ENCODE measurements at places on chromosomes 11 and 22.

- DNase-seq, result no peak
Observed at GRCh38 chr11:24005202-24005876, 491.5 kb upstream of the LUZP2 start.

DNA sequence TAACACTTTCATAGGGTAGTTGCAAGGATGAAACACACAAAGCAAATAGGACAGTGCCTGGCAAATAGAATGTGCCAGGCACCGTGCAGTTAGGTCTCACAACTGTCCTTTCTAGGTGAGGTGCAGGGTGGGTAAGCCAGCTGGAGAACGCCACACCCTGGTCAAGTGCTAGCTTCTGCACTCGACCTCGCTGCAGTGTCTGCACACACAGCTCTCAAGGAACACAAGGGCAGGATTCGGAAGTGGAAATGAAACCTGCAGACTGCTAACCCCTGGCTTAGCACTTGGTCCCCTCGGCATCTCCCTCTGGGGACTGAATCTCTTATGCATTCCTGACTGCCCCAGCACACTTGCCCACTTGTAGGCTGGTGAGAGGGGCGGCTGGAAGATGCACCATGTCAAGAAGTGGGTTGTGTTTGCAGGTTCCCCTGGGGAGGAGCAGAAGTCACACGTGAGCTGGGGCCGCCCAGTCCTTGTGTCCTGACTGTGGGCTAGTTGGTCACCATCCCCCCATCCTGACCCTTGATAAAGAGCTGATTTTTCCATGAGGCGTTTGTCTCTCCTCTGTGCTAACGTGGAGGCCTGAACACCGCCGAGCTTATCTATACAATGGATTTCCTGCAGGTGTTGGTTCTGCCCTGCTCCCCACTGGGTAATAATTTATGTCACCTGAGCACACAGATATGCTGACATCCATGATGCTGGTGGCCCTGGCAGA, 89.0 kb downstream of the MICAL2 start:
- no peak for DNase-seq

GRCh38 chr11:78224906-78225420, 36.2 kb downstream of the USP35 start:
- no peak for DNase-seq

GRCh38 chr11:17642370-17642769, 77.0 kb upstream of the MYOD1 start:
- DNase-seq, result no peak

GRCh38 chr11:104432526-104432925, 268.6 kb upstream of the PDGFD start:
- no peak for DNase-seq

GRCh38 chr11:45180179-45180847, 33.9 kb downstream of the PRDM11 start:
- DNase-seq, result no peak

- no peak for DNase-seq
Observed at GRCh38 chr11:67689178-67689577, 14.8 kb upstream of the ALDH3B2 start.

GRCh38 chr11:130278745-130279144, 36.0 kb downstream of the ZBTB44 start:
- no peak for DNase-seq

GRCh38 chr11:20790622-20791021, 121.2 kb downstream of the NELL1 start:
- DNase-seq, result no peak

DNA sequence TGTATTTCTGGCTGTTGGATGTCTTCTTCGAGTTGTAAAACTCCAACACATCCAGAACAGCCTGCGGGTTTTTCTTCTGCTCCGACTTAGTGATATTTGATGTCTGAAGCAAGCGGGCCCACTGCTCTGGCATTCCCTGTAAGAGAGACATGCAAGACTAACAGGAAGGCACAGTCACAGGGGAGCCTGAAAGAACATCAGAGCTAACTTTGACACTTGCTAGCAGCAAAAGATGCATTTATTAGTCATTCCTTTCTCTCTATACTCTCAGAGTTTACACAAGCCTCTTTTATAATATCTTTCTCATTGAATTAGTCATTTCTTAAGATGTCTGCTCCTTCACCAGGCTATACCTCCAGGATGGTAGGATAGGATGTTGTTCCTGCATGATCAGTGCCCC, 77.8 kb upstream of the GDPD4 start:
- DNase-seq, result no peak

- DNase-seq, result peak; percentile 39
Observed at GRCh38 chr22:27919942-27920755, 1.1 kb upstream of the PITPNB start.

GRCh38 chr11:123429336-123429735, 733 bp upstream of the GRAMD1B start:
- no peak for DNase-seq

GRCh38 chr11:93073508-93074280, 104.2 kb downstream of the MTNR1B start:
- DNase-seq, result no peak

DNA sequence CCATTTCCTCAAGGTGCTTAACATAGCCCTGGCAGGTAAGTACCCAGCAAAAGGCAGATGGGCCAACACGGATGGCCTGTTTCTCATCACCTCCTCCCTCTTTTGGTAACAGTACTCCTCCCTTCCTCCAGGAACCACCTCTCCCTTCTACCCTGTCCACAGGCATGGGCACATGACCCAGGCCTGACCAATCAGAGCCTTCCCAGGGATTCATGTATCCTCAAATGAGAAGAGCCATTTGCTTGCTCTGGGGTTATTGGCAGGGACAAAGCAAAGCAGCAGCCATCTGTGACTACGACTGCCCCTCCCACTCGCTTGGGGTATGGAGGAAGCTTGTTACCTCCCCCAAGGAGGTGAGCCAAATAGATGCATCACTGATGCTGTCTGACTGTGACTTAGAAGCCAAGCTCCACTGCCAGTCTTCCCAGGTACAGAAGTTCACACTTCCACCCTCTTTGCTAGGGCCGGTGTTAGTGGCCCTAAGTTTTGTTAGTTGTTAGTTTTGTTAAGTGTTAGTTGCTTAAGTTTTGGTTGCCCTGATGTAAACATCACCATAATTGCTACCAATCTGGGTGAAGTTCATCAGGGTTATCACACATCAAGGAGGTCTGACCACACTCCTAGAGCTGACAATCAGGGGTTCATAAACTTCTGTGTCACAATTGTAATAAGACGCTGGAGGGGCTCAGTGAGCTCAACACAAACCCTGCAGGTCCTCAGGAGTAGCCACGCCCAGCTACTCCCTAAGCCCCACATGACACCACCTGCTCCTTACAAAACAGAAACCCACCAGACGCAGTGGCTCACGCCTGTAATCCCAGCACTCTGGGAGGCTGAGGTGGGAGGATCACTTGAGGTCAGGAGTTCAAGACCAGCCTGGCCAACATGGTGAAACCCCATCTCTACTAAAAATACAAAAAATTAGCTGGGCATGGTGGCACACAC, 57.3 kb downstream of the ARFGAP3 start:
- DNase-seq, result no peak

DNA sequence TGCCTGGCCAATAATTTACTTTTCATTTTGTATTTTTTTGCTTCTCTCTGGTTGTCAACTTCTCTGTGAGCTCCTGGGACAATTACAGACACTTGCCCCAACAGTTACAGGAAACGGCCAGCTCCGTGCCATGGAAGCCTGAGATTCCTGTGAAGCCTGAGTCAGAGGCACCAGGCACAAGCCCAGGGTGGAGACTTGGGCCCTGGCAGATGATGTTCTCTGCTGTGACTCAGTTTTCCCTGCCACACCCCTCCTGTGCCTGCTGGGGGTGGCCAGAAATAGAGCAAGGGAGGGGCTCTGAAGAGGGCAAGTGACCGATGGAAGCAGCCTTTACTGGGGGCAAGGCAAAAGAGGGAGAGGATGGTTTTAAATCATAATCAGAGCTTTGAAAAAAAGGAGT, 4.9 kb downstream of the ATP5MGL start:
- DNase-seq, result no peak

DNA sequence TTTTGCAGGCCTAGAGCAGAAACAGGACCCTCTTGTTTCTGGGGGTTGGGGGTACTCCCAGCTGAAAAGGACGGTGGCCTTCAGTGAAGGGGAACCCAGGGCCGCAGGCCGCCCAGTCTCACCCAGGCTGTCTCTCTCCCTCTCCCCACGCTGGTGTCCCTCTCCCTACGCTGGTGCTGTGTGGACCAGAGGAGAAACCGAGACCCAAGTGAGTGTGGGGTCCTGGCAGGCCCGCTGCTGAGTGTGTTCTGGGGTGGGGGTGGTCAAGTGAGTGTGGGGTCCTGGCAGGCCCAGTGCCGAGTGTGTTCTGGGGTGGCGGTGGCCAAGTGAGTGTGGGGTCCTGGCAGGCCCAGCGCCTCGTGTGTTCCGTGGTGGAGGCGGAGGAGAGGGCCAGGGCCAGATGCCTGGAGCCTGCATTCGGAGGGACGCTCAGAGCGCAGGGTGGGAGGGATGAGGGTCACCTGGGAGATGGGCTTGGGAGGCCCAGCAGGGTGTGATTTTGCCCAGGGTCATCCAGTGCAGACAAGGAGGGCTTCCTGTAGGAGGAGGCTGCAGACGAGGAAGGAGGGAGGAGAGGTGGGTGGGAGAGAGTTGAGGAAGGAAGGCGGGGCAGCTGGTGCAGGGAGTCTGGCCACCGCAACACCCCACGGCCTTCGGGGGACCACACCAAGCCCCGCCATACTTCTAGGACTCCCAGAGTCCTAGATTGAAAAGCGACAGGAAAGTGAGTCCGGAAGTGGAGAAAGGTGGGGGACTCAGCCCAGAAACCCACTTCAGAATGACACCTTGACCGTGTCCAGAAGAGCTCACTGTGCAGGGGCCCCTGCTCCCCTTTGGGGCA, 10.3 kb downstream of the TNNT3 start:
- DNase-seq, result no peak

GRCh38 chr22:46354176-46354992, 18.9 kb downstream of the TRMU start:
- no peak for DNase-seq

GRCh38 chr22:18005201-18005926, 19.0 kb downstream of the MICAL3 start:
- DNase-seq, result no peak

- DNase-seq, result no peak
Observed at GRCh38 chr11:116661056-116661455, 111.7 kb downstream of the BUD13 start.

- no peak for DNase-seq
Observed at GRCh38 chr11:63915961-63916836, 765 bp downstream of the RCOR2 start.

GRCh38 chr22:37552524-37553163, 7.6 kb upstream of the CDC42EP1 start:
- DNase-seq, result no peak

GRCh38 chr11:134150195-134150903, 73.4 kb downstream of the NCAPD3 start:
- DNase-seq, result no peak

GRCh38 chr11:64124147-64124546, 41.8 kb downstream of the MACROD1 start:
- no peak for DNase-seq

DNA sequence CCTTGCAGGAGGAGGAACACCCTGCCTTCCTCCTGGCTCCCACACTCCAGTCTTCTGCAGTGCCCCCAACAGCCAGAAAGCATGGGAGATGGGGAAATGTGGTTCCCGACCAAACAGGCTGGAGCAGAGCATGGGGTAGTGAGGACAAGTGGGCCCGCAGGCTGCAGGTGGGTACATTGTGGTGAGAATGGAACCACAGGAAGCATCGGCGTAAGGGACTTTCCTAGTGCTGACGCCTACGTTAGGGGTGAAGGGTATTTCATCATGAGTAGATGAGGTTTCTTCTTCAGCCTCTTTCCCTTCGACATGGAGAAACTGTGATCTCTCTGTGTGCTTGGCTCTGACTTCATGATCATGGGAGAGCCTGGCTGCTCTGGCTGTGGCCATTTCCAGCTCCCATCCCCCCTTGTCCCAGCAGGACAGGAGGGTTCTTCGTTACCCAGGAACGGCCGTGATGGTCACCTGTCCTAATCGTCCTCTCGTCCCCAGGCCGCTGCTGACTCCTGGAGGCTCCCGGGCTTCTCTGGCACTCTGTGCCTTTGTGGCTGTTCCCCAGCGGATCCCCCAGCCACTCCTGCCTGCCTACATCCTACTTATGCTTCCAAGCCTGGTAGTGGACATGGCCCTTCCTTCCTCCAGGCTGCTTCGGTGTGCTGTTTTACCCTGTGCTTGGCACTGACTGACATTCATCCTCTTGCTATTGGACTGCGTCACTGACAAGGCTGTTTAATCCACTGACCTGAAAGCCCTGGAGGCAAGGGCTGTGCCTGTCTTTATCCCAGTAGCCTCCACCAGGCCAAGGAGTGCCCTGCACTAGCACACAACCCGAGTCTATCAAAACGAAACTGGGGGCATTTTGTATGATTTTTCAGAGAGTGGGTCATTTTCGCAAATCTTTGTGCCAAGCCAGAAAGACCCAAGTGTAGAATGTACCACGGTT, 65.2 kb upstream of the CECR2 start:
- no peak for DNase-seq

GRCh38 chr11:62108017-62108750, 15.6 kb upstream of the INCENP start:
- no peak for DNase-seq

- DNase-seq, result no peak
Observed at GRCh38 chr11:7637447-7638157, 35.7 kb downstream of the CYB5R2 start.

DNA sequence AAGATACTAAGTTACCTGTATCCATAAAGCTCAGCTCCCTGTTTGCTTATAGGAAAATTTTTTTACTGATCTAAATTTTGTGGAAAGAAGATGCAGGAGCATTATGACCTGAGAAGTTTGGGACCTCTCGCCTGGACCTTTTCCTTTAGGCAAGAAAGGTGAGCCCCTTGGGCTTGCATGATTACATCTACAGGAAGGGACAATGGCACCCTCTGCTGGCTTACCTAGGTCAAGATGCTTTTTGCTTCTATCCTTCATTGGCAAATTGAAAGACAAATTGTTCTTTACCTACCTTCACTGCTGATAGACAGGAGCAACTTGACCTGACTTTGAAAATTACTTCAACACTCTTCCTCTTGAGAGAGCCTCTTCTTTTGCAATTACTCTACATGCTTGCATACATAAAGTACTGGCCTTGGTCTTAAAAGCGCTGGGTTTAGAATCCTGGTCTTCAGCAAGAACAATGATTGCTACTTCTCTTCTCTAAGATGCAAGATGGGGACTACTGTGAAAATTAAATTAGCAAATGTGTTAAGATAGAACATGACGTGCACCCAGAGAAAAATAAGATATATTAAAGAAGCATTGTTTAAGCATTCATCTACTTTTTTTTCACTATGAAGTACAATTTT, 147.2 kb downstream of the TRPC6 start:
- peak; percentile 21 for DNase-seq

DNA sequence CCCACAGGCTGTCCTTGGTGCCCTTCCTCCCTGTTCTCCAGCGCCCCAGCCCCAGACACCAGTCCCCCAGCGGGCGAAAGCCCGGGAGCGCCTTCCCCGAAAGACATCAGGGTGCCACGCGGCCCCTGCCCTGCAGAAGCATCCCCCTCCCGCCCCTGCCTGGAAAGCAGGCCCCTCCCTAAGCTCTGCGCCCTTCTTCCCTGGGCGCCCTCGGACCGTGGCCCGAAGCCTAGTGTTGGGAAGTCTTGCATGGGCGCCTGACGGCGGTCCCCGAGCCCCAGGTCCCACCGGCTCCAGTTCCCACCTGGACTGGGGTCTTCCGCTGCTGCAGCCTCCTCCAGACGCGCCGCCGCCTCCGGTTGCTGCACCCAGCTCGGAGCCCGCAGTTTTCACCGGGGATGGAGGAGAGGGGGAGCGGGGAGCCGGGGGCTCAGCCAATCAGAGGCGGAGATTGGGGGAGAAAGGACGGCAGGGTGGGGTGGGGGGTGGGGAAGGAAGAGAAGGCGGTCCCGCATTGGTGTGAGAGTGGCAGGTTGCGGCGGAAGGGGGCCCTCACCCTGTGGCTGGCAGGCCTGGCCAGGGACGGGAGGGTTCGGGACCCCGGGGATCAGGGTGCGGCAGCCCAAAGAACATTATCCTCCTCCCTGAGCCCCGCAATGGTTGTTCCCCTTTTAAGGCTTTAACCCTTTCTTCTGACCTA, at the start of gene THY1:
Gene THY1, minus strand, starts transcription at position 364 of the 700 bp plus-strand sequence. CDS start 2,267 bp downstream, outside the sequence.
- DNase-seq, result no peak
